ENCODE measurements at places on chromosomes 2 and 18.

- DNase-seq = no peak
These were observed 58.7 kb downstream of the SLC40A1 start for GRCh38 chr2:189521699-189522434.

- DNase-seq = peak; percentile 45
These were observed 34.7 kb downstream of the PIEZO2 start for GRCh38 chr18:11114653-11115052.

- DNase-seq = no peak
These were observed 21.1 kb downstream of the GPR35 start for GRCh38 chr2:240646176-240646899.

- DNase-seq = no peak
These were observed 107.3 kb downstream of the CABYR start for GRCh38 chr18:24246143-24246542.

- no peak for DNase-seq
These were observed 58.7 kb downstream of the B3GNT2 start for GRCh38 chr2:62254424-62255266.

DNA sequence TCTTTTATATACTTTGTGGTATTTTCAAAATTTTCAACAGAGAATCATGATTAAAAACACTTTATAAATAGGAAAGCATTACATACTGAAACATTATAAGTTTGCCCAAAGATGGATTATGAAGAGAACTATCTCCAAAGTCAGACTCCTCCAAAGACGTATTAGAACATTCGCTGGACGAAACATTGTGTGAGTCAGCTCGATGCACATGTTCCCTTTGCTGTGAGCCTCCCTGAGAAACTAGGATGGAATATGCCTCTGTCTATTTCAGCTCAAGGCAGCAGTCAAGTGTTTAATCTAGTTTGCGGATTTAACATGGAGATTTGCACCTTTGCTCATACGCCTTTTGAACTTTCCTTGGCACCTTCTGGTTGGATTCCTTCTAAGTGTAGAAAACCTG is 92.2 kb upstream of the NCKAP5 start:
- DNase-seq = no peak

- DNase-seq = no peak
These were observed 9.0 kb upstream of the SLC1A4 start for GRCh38 chr2:64980183-64980582.

DNA sequence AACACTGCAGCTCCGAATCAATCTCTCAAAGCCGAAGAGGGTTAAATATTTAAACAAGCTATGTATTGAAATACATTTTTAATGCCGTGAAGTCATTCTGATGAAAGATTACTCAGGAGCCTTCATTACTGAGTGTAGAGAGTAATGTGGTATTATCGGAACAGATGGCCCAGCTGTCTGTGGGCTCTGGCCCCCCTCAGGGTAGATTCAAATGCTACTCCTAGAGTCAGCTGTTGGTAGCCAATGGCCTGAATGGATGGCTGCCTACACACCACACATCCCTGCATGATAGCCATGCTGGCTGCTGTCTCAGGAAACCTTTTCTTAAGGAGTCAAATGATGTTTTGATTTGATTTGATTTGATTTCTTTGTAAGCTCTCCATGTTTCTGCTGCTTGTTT is 732.3 kb upstream of the CELF4 start:
- no peak for DNase-seq

DNA sequence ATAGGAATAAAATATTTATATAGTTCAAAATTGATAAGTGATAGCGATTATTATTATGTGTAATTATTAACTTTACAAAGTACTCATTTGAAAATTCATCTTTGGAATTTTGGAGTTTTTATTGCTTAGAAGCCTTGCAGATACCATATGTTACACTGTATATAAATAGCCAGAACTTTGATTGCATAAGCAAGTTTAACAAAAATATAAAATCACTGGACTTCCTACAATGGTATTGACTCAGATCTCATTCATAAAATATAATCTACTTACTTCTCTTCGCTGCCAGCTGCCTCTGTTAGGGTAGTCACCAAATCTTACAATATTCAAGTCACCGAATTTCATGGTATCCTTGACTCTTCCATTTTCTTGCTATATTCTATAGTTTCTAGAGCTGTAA is 22.5 kb downstream of the KLHL14 start:
- DNase-seq = no peak

- DNase-seq = no peak
These were observed 60.6 kb upstream of the SMAD7 start for GRCh38 chr18:49011291-49011746.
